ENCODE measurements at places on chromosomes 6 and 20. TPM values are rescaled to one million over a fixed set of nuclear protein-coding genes. Genes with fewer than 3 reads are reported as not detected.

- no peak for DNase-seq
Measured at GRCh38 chr20:217266-217665, 9.8 kb upstream of the DEFB129 start.

DNA sequence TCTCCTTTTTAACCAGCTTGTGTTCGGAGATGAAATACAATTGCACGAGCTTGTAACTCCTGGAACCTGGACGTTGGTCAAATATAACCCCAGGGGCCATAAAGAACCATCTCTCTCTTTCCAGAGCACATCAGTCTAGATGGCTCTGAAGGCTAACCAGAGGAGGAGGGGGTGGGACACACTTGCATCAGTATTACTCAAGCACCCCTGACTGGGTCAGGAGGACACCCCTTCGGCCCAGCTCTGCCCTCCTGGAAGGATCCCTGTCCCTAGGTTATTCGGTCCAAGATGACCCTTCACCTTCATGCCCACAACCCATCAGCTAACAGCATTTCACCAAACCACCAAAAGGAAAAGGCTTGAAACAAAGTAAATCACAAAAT is 67.1 kb downstream of the FYN start:
- no peak for DNase-seq

DNA sequence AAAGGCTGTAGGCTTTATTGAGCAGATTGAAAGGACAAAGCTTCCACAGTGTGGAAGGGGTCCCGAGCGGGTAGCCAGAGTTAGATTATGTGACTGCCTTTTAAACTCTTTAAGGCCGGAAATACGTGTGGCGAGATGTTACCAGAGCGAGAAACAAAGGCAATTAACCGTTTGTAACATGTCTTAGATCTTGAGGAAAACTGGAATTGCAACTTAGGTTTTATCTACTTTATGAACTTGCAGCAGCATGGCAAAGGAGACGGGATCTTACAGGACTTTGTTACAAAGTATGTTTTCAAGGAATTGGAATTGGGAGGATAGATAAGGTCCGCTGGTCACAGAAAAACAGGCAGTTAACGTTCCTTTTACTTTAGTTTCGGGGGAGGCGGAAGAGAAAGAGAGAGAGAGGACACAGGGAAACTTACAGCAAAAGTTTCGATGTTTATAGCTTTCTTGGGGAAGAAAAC is 594.7 kb upstream of the ADGRB3 start:
- no peak for DNase-seq

DNA sequence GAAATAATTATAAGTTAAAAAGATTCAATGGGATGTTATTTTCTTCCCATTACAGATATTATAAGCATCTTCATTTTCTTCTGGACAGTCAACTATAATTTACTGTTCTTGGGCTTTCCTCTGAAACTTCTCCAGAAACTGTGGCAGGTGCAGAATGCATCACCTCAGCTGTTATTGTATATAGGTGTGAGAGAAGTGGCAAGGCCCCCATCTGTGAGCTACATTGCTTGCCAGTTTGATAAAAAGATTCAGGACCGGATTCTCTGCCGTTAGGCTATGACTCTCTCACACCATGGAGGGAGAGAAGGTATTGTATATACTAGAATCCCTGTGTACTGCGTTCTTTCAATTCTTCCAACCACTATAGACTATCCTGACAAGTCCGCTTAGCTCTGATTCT is 135.8 kb upstream of the CENPW start:
- DNase-seq = no peak

- no peak for DNase-seq
Measured at GRCh38 chr20:53826597-53827291, 233.1 kb upstream of the ZNF217 start.

- peak; percentile 88 for DNase-seq
Measured at GRCh38 chr6:26537160-26537845, 863 bp upstream of the HMGN4 start.

Gene ANKRD66
- not detected for total RNA-seq

- DNase-seq = no peak
Measured at GRCh38 chr6:5050009-5050408, 35.1 kb upstream of the PPP1R3G start.

Data from activated naive CD8-positive, alpha-beta T cell treated with anti-CD3 and anti-CD28 coated beads for 36 hours (primary cell).